ENCODE measurements at places on chromosomes 7 and 10.

- DNase-seq: no peak
These were observed 6.6 kb downstream of the CUBN start for GRCh38 chr10:17122726-17123661.

DNA sequence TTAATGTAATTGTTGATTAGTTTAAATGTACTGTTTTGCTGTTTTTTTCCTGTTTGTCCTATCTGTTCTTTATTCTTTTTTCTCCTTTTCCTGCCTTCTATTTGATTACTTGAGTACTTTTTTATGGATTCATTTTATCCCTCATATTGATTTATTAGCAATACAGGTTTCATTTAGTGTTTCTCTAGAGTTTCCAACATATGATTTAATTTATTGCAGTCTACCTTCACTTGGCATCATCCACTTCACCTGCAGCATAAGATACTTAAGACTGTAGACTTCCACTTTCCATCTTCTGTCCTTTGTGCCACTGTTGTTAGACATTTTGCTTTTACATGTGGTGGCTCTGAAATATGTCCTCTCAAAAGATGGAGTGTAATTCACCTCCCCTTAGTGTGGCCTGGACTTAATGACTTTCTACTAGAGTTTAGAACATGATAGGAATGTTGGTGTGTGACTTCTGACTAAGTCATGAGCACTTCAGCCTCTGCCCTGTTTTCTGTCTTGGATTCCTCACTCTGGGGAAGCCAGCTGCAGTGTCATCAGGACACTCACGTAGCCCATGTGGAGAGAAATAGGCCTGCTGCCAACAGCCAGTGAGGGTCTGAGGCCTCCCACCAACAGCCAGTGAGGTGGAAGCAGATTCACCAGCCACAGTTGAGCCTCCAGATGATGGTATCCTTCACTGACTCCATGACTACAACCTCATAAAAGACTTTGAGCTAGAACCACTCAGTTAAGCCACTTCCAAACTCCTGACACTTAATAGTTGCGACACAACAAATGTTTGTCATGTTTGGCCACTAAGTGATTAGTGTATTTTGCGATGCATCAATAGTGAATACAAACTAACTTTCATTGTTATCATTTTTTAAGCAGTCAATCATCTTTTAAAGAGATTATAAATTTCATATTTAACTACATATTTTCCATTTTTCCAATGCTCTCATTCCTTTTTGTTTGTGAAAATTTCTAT is 643.5 kb upstream of the DPP6 start:
- no peak for DNase-seq

DNA sequence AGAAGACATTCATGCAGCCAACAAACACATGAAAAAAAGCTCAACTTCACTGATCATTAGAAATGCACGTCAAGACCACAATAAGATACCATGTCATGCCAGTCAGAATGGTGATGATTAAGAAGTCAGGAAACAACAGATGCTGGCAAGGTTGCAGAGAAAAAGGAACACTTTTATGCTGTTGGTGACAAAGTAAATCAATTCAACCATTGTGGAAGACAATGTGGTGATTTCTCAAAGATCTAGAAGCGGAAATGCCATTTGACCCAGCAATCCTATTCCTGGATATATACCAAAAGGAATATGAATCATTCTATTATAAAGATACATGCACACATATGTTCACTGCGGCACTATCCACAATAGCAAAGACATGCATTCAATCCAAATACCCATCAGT is 77.6 kb downstream of the C10orf90 start:
- DNase-seq: no peak

DNA sequence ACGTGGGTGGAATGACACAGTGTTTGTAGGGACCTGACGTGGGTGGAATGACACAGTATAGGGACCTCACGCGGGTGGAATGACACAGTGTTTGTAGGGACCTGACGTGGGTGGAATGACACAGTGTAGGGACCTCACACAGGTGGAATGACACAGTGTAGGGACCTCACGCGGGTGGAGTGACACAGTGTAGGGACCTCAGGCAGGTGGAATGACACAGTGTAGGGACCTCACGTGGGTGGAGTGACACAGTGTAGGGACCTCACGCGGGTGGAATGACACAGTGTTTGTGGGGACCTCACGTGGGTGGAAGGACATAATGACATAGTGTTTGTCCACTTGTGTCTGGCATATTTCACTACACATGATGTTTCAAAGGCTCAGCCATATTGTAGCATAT is 19.3 kb downstream of the PPP2R2D start:
- DNase-seq: no peak

- no peak for DNase-seq
These were observed 46.7 kb downstream of the CAV1 start for GRCh38 chr7:116571552-116571951.

DNA sequence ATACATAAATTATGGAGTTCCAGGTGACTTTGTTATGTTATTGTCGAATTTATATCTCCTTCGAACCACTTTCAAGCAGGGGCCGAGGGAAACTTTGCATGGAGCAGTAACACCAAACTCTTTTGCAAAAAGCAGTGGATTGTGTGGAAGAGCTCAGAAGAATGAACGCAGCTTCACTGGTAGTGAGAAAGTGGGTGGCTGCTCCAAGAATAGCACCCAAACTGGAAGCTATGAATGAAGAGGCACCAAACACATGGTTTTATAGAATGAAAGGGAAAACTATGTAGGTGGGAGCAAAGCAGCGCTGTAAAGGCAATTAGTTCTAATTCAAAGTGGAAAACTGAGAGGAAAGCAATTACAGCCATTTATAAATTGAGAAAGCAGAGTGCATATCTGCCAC is 67.2 kb downstream of the CTTNBP2 start:
- no peak for DNase-seq

- DNase-seq: peak; percentile 46
These were observed 16.9 kb upstream of the GPR146 start for GRCh38 chr7:1027242-1028043.

GRCh38 chr10:1241322-1241890 is 185.2 kb downstream of the WDR37 start:
- no peak for DNase-seq

DNA sequence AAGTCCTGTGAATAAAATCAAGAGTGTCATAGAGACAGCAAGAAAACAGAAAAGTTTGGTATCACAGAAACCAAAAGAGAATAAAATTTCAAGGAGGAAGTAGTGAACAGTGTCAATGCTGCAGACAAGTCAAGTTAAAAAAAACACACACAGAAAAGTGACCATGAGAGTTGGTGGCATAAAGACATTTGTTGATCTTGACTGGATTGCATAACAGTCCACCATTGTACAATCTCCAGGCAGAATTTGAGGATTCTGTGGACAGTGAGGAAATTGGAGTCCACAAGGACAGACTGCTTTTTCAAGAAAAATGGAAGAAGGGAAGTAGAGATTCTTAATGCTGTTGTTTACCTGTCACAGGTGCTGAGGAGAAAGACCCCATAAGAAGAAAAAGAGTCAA is 412.5 kb downstream of the PLXDC2 start:
- no peak for DNase-seq

DNA sequence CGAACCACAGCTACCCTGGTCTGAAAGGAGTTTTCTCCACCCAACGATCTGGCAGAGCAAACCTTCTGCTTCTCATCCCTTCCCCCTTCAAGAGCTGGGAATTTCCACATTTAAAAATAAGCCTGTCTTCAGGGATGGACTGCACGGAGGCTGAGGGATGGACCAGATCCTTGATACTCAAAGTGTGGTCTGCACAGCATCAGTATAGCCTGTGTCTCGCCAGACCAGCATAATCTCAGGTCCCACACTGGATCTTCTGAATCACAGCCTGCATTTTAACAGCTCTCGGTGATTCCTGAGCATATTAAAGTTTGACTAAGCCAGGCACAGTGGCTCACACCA is 7.1 kb downstream of the KCNMA1 start:
- DNase-seq: no peak

DNA sequence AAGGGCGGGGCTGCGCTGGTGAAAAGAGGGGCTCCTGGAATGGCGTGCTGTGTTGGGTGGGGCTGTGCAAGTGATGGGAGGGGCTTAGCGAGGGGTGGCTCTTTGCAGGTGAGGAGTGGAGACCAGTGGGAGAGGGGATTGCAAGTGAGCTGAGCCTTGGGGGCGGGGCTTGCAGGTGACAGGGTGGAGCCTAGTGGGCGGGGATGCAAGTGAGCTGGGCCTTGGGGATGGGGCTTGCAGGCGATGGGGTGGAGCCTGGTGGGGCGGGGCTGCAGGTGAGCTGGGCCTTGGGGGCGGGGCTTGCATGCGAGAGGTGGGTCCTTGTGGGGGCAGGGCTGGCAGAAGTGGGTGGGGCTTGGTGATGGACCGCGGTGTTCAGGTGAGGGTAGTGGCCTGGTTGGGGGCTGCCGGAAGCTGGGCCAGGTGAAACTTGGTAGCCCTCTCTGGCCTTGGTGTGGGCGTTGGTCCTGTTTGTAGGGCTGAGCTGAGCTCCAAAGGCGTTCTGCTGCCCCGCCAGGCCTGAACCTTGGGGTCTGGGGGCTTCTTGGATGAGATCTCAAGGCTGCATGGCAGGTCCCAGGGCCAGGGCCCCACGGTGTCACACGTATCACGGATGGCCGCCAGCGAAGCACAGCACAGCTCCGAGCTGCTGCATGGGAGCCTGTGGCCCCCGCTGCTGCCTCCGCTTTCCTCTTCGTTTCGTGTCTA is 743 bp upstream of the PITRM1 start:
- no peak for DNase-seq

DNA sequence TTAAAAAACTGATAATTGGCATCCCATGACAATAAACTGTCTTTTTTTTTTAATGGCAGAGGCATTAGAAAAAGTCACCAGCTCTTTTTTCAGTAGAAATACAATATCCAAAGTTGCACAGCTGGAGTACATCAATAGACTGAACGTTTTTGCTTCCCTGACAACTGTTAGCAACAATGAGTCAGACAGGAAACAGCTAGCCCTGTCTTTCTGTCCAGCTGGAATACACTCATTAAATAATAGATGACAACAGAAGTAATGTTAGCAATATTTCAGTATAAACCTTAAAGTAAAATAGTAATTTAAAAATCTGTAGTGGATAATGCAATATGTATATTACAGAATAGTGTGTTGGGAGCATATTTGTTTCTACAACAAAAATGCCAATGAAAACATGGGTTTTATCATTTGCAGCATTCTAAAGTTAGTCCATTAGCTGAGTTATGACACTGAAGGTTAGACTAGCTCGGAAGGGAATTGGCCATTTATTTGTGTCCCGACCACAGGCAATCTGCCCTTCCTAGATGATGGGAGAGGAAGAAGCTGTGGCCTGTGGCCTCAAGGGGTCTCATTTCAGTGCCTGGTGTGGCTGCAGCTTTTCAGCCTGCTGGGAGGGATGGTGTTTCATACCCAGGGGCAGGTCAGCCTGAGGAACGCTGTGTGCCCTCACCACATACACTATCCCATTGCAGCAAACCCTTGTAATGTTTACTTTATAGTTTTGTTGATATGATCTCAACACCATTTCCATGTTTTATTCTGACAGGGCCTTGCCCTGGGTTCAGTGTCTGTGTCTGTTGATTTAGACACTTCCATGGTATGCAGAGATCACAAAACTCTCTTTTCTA is 173.3 kb downstream of the SLC16A9 start:
- DNase-seq: peak; percentile 32

- DNase-seq: no peak
These were observed 22.3 kb upstream of the FAM133B start for GRCh38 chr7:92612501-92612900.

- DNase-seq: no peak
These were observed 113.2 kb downstream of the KMT2E start for GRCh38 chr7:105127179-105127578.

- DNase-seq: no peak
These were observed 61.1 kb upstream of the TMEM196 start for GRCh38 chr7:19834566-19834965.

- DNase-seq: peak; percentile 45
These were observed 31.5 kb upstream of the SMNDC1 start for GRCh38 chr10:110336111-110336721.

GRCh38 chr7:155653803-155654202 is 9.3 kb downstream of the RBM33 start:
- DNase-seq: no peak

GRCh38 chr7:51006483-51007235 is 224.0 kb upstream of the GRB10 start:
- no peak for DNase-seq

DNA sequence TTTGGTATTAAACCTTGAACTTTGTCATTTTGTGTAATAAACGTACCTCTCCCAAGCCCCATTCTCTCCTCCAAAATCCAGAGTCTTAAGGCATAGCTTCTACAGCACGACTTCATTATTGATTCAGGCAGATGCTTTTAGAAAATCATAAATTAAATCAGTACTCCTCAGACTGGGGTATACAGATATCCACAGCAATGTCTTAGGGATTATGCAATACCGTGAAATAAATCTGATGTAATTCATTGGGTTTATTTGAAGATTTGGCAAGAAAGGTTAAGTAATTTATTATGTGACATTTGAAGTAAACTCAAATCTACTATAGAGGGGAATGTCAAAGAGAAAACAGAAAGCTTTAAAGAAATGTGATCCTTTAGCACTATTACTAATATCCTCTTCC is 246.1 kb upstream of the PLXDC2 start:
- DNase-seq: no peak

DNA sequence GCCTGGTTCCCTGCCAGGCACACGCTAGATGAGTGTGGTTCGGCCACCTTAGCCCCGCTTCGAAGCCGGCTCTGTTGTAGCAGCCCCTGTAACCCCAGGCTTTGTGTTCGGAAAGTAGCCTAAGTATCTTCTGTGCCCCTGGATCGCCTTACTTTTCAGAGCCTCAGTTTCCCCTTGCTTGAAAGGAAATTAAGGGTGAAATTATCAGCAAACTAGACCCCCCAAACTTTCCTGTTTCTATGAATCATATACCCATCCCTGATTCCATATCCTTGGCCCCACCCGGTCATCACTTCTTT is 312 bp downstream of the PDCD11 start:
- no peak for DNase-seq

- no peak for DNase-seq
These were observed 7.8 kb upstream of the HERC4 start for GRCh38 chr10:68082872-68083271.

DNA sequence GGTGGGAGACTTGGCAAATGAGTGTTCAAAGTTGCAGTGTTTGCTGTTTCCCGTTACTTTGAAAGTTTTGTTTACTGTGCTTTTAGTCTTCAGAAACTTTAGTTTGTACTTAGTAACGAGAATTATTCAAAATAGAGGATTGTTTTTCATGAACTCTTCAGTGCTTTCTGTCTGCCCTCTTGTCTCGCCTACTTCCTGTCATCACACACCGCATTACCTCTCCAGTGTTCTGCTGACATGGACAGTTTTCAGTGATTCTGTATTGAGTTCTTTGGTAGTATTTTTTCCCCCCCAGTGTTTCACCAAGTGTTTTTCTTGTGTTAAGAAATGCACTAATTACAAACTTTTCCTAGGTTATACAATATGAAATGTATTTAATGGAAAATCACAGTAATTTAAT is 207.0 kb downstream of the MLLT10 start:
- no peak for DNase-seq

DNA sequence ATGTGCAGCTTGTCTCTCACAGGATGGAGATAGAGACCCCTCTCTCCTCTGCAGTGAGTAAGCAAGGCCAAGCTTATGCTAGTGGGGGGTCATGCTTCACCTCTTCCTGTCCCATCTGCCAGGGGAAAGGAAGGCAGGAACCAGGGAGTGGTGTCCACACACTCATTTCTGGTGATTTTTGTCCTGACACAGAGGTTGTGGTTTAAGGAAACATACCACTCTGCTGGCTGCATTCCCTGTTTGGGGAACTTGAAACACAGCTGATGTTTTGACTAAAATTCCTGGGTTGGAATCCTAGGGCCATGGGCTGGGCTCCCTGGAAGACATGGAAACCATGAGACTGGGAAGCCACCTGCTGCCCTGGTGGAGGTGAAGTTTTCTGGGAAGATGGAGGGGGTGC is 21.4 kb downstream of the C10orf120 start:
- DNase-seq: no peak

- DNase-seq: no peak
These were observed 78.4 kb downstream of the AKR1D1 start for GRCh38 chr7:138154661-138155060.

Measured in hepatocyte (in vitro differentiated cells).